CD8-positive, alpha-beta memory T cell (primary cell): ENCODE measurements at places on chromosomes 5 and 9. TPM values are rescaled to one million over a fixed set of nuclear protein-coding genes. Genes with fewer than 3 reads are reported as not detected.

The LECT2 gene
- not detected for polyA plus RNA-seq

GRCh38 chr9:120861935-120862334, 15.1 kb downstream of the PHF19 start:
- DNase-seq, result no peak

GRCh38 chr5:72852356-72852755, 35.9 kb downstream of the TNPO1 start:
- no peak for DNase-seq

- DNase-seq, result no peak
Measured at GRCh38 chr5:147902609-147903115, 3.7 kb downstream of the C5orf46 start.

The SLC4A9 gene
- not detected for polyA plus RNA-seq
